Myocyte (in vitro differentiated cells): ENCODE measurements at places on chromosomes 13 and 19. TPM values are rescaled to one million over a fixed set of nuclear protein-coding genes. Genes with fewer than 3 reads are reported as not detected.

GRCh38 chr19:5837761-5838352, 1.6 kb downstream of the FUT6 start:
- no peak for DNase-seq

The ERICH6B gene
- not detected in 2 replicates for total RNA-seq

GRCh38 chr13:110338441-110339101, 31.5 kb downstream of the COL4A2 start:
- DNase-seq: no peak

The ACP7 gene
- total RNA-seq: not detected in 2 replicates

The RAB3A gene
- 2.7 and 3.4 TPM in 2 replicates for total RNA-seq

GRCh38 chr13:108835083-108835482, 205.7 kb downstream of the MYO16 start:
- no peak for DNase-seq

- no peak for DNase-seq
These were observed 901.7 kb downstream of the DIAPH3 start for GRCh38 chr13:59261928-59262488.

The NXNL1 gene
- total RNA-seq: not detected in 2 replicates

The PRMT1 gene
- total RNA-seq: 528 and 584 TPM in 2 replicates

The SOX21 gene
- total RNA-seq: not detected in 2 replicates

GRCh38 chr13:20301403-20302071, 69.4 kb upstream of the GJB6 start:
- no peak for DNase-seq

- peak; percentile 18 for DNase-seq
These were observed 549.4 kb upstream of the SLITRK1 start for GRCh38 chr13:84431646-84432045.

- DNase-seq: no peak
These were observed 14.0 kb downstream of the SYMPK start for GRCh38 chr19:45848922-45849321.

- DNase-seq: no peak
These were observed 14.4 kb upstream of the GTF2F2 start for GRCh38 chr13:45105895-45106294.

GRCh38 chr13:52751196-52751595, 11.6 kb upstream of the CNMD start:
- no peak for DNase-seq

The VSTM1 gene
- not detected in 2 replicates for total RNA-seq

The UFM1 gene
- 82.1 and 87.1 TPM in 2 replicates for total RNA-seq

The ZNF234 gene
- 15.5 and 16.9 TPM in 2 replicates for total RNA-seq

GRCh38 chr19:34459614-34460013, 21.9 kb upstream of the WTIP start:
- no peak for DNase-seq

GRCh38 chr19:46739290-46739771, 6.5 kb upstream of the FKRP start:
- peak; percentile 81 for DNase-seq

GRCh38 chr13:109973279-109973678, 186.9 kb upstream of the IRS2 start:
- no peak for DNase-seq

GRCh38 chr19:6378041-6378440, 2.3 kb upstream of the PSPN start:
- DNase-seq: peak; percentile 49

DNA sequence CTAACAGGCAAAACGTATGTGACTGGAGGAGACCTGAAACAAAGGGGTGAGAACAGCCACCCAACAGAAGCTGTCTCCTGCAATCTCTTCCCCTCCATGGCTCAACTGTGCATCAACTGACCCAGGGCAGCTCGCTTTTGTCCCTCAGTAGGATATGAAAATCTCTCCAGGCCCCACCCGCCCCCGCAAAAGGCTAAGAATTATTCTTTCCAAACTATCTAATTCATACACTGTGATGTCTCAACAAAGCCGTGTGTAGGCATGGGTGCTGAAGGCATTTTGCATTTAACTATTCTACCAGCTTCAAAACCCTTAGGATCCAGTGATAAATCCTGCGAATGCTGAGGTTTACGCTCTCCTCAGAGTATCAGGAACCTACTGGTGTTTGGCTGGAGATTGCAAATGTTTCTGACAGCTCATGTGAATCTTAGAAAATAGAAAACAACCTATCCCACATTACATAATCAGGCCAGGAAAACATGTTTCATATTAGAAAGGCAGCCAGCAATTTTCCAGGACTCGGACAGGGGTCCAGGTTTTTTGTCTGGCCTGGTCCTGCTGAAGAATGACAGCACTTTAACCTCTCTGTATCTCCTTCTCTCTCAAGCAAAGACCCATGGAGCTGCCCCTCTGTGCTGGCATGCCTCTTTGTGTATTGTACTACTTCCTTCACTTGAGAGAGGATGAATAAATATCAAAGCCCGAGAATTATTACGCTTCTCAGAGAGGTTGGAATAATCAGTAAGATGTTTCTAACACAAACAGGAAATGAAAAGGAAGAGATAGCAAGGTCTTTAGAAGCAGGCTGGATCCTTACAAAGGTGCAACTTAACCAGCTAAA, 17.3 kb downstream of the DHRS12 start:
- no peak for DNase-seq

DNA sequence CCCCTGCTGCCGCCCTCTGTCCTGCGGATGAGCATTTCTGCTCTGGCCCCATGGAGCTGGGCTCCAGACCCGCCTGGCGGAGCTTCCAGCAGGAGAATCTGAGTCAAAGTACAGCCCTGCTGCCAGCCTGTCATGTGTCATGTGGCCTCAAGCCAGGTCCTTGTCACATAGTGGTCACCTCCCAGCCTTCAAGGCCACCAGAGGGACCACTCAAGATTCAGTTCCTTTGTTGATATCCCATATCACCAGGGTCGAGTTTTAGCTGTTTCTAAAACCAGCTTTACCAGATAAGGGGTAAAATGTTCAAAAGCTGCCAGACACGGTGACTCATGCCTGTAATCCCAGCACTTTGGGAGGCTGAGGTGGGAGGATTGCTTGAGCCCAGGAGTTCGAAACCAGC, 13.4 kb downstream of the THOP1 start:
- peak; percentile 48 for DNase-seq

DNA sequence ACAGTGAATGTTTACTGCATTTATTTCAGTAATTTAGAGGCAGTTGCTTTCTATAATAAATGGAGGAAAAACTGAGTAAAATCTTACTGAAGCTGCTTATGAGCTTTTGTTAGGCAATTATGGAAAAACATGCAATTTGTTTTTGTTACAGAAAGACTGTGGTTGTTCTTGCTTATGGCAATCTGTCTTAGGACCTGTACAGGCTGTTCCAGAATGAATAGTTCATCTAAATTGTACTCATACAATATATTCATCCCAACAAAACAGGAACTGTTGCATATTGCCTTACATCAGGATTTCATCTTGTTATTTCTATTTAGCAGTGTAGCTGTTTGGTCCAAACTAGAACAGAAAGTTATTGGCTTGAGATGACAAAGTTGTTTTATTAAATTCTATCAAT, 199.2 kb downstream of the NALCN start:
- no peak for DNase-seq

- DNase-seq: no peak
These were observed 18.3 kb downstream of the ZNF69 start for GRCh38 chr19:11905928-11906327.

The STK11 gene
- total RNA-seq: 86.3 and 94.9 TPM in 2 replicates

The LYL1 gene
- not detected in 2 replicates for total RNA-seq

DNA sequence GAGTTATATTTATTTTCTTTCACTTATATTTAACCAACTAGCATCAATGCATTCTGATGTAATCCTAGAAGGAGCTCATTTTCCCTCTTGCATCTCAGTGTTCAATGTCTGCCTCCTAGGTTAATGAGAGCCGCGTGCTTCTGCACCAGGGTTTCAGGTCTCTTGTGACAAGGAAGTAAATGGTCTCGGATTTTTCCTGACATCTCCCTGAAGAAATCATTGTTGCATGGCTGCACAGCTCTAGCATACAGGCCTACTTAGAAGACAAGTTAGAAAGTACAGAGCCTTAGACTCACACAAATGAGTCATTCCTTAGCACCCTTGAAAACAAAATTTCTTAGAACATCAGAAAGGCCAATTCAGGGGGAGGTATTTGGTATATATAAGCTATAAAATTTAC, 57.2 kb upstream of the KLF12 start:
- no peak for DNase-seq

- no peak for DNase-seq
These were observed 12.4 kb downstream of the JAK3 start for GRCh38 chr19:17835182-17836006.

GRCh38 chr19:43105496-43105895, 23.0 kb upstream of the PSG2 start:
- no peak for DNase-seq

GRCh38 chr13:108933061-108933460, 303.6 kb downstream of the MYO16 start:
- DNase-seq: no peak

- peak; percentile 2 for DNase-seq
These were observed 137.9 kb upstream of the DACH1 start for GRCh38 chr13:72004784-72005374.

DNA sequence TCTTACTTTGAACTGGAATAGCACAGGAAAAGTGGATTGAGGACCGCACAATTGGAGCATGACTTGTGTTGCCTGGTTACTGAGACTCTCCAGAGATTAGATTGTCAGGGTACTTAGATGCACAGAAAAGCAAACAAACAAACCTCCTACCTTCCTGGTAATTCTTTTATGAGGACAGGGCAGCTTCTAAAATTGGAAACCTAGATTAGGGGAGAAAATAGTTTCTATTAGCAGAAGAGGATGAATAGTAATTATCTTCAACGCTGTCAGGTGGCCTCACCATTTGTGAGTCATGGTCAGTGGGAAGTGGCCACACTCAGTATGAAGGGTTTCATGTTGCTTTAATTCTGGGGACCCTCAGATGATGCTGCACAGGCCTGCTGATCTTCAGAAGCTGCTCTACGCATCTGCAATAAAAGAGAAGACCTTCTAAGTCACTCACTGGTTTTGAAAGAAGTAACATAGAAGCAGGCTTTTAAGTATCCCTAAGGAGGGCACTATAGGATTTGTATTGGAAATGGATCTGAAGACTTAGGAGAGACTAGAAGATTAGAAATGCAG, 106.8 kb downstream of the LACC1 start:
- no peak for DNase-seq

DNA sequence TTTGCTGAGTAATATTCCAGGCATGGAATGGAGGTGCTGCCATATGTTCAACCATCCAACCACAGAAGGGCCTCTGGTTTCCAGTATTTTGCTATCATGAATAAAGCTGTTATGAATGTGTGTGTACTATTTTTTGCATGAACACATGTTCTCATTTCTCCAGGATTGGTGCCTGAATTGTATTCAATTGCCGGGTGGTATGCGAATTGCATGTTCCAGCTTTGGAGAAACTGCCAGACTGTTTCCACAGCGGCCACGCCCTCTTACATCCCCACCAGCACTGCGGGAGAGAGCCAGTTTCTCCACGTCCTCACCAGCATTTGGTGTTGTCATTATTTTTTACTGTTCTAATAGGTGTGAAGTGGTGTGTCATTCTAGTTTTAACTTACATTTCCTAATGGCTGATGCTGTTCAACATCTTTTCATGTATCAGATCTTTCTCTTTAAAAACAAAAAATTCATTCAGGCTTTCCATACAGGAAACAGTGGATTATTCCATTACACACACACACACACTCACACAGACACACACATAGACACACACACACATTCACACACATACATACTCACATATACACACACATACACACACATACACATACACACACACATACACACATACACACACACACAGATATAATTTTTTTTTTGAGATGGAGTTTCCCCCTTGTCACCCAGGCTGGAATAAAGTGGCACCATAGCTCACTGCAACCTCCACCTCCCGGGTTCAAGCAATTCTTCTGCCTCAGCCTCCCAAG, 154.1 kb downstream of the PTPRS start:
- peak; percentile 92 for DNase-seq

The CTXN1 gene
- total RNA-seq: 5.0 and 7.5 TPM in 2 replicates

The SLC15A1 gene
- not detected in 2 replicates for total RNA-seq

DNA sequence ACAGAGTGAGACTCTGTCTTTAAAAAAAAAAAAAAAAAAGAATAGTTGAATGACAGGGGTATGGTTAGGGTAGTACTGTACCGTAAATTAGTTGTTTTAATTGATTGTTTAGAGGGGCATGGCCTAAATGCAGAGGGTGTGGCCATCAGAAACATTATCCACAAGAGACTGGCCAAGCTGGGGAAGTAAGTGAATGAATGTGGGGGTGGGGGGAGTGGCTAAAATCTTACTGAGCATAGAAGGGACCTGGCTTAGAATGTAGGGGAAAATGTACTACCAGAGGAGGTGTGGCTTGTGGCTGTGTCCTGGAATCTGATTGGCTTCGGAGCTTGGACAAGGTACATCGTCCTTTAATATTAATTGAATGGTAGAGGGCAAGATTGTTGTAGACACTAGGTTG, 3.8 kb downstream of the BCL2L12 start:
- no peak for DNase-seq

The BEST2 gene
- 0.05 and 0.24 TPM in 2 replicates for total RNA-seq

DNA sequence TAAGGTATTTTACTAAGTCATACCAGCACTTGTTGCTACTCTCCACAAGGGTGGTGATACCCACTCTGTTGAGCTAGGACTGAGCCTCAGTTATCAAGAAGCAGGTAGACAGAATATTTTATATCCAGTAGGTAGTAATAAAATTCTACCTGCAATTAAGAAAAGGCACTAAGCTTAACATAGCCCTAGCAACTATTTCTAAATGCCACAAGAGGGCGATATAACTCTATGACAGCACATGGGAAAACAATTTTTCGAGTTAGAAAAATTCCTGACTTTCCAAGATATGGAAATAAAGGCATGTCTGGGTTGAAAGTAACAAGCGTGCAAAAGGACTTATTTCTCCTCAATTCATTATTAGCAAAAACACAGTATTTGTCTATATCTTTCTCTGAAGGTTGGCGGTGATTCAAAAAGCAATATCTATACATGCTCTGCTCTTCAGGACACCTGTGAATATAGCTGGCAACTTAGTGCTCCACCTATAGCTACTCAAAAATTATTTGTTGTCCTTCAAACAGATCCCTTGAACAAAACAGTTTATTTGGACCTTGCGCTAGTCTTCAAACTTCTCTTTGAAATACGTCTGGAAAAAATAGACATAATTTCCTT, 14.7 kb downstream of the CCDC169 start:
- DNase-seq: peak; percentile 50

DNA sequence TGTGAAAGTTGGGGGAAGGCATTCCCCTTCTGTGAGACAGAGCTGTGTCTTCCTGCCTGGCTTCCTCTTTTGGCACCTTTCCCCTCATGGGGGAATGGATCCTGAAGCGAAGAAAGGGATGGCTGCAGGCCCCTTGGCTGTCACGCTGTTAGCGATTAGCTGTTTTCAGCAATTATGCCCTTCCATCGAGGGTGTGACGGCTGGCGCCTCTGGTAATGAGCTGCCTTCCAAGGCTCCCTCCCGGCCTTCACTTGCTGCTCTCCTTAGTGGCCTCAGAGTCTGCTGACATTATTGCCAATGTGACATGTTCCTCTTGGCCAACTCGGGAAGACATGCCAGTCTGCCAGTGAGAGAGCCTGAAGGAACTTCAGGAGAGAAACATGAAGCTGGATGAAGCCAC, 162.1 kb downstream of the ZIC5 start:
- no peak for DNase-seq

- DNase-seq: peak; percentile 38
These were observed 1.5 kb downstream of the TCF3 start for GRCh38 chr19:1650650-1651567.
